CD14-positive monocyte (primary cell): ENCODE measurements at places on chromosomes 5 and 9. TPM values are rescaled to one million over a fixed set of nuclear protein-coding genes. Genes with fewer than 3 reads are reported as not detected.

Gene FRMD3
- polyA plus RNA-seq, result 1.6 and 2.8 TPM in 2 replicates

Gene BRD9
- 9.3 TPM for polyA plus RNA-seq

Gene CTXN3
- not detected in 2 replicates for polyA plus RNA-seq

Gene LARP1
- 50.4 and 55.0 TPM in 2 replicates for polyA plus RNA-seq

- no peaks in the 10 kb centered on the region for H3K4me1 ChIP-seq
- no peak overlapping the region for H3K4me3 ChIP-seq
- H3K27ac ChIP-seq, result no peak overlapping the region
- no peaks in the 10 kb centered on the region for H3K36me3 ChIP-seq
- H3K27me3 ChIP-seq, result no peaks in the 10 kb centered on the region
- DNase-seq, result no peak
Observed at GRCh38 chr5:59615272-59615671, 278.3 kb downstream of the PDE4D start.

GRCh38 chr5:36444582-36445418, 143.1 kb upstream of the RANBP3L start:
- H3K4me1 ChIP-seq, result peaks cover 4% of the 10 kb centered on the region
- no peaks in the 10 kb centered on the region for H3K36me3 ChIP-seq
- H3K27ac ChIP-seq, result no peak overlapping the region
- no peak for DNase-seq
- no peaks in the 10 kb centered on the region for H3K27me3 ChIP-seq

DNA sequence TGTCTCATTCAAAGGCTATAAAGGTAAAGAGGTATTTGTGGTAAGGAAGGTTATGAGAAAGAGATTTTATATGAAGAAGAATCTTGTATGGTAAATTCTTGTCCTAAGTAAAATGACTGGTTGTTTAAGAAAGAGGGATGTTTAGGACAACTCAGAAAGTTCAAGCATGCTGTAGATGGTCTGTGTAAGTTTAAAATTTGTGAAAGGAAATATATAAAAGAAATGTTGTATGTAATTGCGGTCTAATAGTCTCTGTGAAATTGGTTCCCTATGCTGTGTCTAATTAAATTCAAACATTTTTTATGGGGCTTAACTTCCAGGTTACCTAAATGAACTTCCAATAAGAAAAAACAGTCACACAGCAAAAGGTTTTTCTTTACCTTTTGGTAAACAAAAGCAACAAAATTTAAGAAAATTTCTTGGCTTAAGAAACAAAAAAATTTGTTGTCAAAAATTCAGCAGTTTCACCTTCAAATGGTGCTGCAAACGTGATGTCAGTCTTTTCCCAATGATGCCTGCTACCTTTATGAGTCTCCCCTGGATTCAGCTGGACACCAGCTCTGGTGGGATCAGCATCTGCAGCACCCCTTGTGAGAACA, 83.0 kb upstream of the FCN1 start:
- no peaks in the 10 kb centered on the region for H3K36me3 ChIP-seq
- H3K4me1 ChIP-seq, result no peaks in the 10 kb centered on the region
- H3K4me3 ChIP-seq, result no peak overlapping the region
- no peak for DNase-seq

- H3K4me3 ChIP-seq, result no peak overlapping the region
- H3K27ac ChIP-seq, result no peak overlapping the region
- H3K36me3 ChIP-seq, result no peaks in the 10 kb centered on the region
- DNase-seq, result no peak
- no peaks in the 10 kb centered on the region for H3K27me3 ChIP-seq
Observed at GRCh38 chr9:83384214-83384613, 154.0 kb downstream of the FRMD3 start.

DNA sequence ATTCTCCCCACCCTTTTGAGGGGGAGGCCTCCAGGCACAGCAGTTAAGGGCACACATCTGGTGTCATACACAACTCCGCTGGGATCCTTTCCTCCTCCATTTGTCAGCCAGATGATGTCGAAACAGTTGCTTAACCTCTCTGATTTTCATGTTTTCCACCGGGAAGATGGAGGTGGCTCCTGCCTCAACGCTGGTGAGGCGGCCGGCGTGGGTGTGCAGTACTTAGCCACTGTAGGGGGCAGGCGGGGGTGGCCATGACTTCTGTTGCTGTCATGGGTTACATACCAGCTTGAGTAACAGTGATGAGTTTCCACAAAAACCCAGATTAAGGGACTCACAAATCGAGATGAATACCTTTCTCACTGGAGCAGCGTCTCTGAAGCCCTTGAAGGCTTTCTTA, 63.1 kb upstream of the EPB41L4B start:
- no peak overlapping the region for H3K4me3 ChIP-seq
- no peaks in the 10 kb centered on the region for H3K27me3 ChIP-seq
- no peak for DNase-seq
- H3K36me3 ChIP-seq, result no peaks in the 10 kb centered on the region

GRCh38 chr5:142295084-142295758, 29.6 kb downstream of the SPRY4 start:
- no peak for DNase-seq
- no peaks in the 10 kb centered on the region for H3K4me1 ChIP-seq
- H3K27me3 ChIP-seq, result no peaks in the 10 kb centered on the region
- no peak overlapping the region for H3K27ac ChIP-seq

GRCh38 chr9:125343518-125344275, 82.1 kb downstream of the GAPVD1 start:
- no peak overlapping the region for H3K4me3 ChIP-seq
- H3K36me3 ChIP-seq, result peaks cover 85% of the 10 kb centered on the region
- H3K4me1 ChIP-seq, result no peaks in the 10 kb centered on the region
- no peak overlapping the region for H3K27ac ChIP-seq

GRCh38 chr5:135069895-135070657, 36.0 kb upstream of the PITX1 start:
- no peaks in the 10 kb centered on the region for H3K36me3 ChIP-seq
- no peaks in the 10 kb centered on the region for H3K27me3 ChIP-seq
- H3K27ac ChIP-seq, result no peak overlapping the region
- H3K4me3 ChIP-seq, result no peak overlapping the region
